T1000 (cell line): ENCODE measurements at places on chromosomes 7 and 10.

- DNase-seq, result no peak
These were observed 27.0 kb downstream of the CALML3 start for GRCh38 chr10:5551531-5552375.

DNA sequence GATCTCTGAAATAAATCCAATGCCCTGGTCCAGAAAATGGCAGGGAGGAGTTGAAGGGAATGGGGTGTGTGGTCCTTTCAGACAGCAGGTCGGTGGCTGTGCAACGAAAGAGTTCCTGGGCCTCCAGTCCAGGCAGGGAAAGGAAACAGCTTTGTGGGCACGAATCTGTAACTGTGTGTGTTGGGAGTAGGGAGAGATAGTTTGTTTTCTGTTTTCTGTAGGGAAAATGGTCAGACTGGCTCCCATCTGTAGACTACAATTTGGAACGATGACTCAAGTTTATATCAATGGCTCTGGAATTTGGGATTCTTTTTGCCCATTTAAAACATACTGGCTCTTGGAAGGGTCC, 2.6 kb upstream of the HOXA9 start:
- no peak for DNase-seq

- DNase-seq, result no peak
These were observed 33.1 kb upstream of the TBX20 start for GRCh38 chr7:35286986-35287385.

- DNase-seq, result no peak
These were observed 296.5 kb upstream of the STEAP1 start for GRCh38 chr7:89857767-89858166.

- no peak for DNase-seq
These were observed 2.9 kb downstream of the NPM3 start for GRCh38 chr10:101780187-101780817.

- no peak for DNase-seq
These were observed 12.1 kb upstream of the PPIA start for GRCh38 chr7:44784364-44784763.

DNA sequence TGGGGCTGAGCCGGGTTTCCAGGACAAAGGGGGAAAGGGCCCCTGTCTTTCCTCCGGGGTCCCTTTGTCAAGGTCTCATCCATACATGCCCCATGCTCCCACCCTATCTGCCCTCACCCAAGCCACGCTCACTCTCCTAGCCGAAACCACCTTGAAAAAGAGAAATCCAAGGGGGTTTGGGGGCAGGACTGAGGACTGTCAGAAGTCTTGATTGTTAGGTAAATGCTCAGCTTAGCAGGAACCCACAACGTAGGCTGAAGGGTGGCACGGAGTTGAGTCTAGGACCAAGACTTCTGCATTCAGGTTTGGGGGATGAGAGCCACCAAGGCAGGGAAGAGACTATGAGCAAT, 719 bp upstream of the PGAM2 start:
- DNase-seq, result no peak

DNA sequence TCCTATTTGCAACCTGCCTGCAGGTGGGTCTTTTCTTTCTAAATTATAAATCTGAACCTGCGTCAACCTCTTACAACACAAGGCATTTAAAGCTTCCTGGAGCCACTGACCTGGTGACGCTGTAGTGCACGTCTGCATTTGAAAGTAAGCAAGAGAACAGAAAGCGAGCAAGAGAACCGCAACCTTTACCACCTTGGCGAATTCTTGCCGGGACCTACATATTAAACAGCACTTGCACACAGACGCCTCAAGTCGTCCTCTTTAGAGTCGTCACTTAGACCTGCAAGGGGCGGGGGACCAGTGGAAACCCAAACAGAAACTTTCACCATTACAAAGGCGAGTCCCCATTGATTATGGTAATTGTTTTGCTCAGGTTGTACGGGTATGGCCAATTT, 9.5 kb downstream of the GLI3 start:
- DNase-seq, result no peak

DNA sequence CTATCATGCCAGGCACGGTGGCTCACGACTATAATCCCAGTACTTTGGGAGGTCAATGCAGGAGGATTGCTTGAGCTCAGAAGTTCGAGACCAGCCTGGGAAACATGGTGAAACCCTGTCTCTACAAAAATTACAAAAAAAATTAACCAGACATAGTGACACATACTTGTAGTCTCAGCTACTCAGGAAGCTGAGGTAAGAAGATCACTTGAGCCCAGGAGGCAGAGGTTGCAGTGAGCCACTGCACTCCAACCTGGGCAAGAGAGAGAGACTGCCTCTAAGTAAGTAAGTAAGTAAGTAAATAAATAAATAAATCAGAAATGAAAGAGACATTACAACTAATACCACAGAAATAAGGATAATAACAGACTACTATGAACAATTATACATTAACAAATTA, 36.2 kb downstream of the PDLIM1 start:
- DNase-seq, result no peak

DNA sequence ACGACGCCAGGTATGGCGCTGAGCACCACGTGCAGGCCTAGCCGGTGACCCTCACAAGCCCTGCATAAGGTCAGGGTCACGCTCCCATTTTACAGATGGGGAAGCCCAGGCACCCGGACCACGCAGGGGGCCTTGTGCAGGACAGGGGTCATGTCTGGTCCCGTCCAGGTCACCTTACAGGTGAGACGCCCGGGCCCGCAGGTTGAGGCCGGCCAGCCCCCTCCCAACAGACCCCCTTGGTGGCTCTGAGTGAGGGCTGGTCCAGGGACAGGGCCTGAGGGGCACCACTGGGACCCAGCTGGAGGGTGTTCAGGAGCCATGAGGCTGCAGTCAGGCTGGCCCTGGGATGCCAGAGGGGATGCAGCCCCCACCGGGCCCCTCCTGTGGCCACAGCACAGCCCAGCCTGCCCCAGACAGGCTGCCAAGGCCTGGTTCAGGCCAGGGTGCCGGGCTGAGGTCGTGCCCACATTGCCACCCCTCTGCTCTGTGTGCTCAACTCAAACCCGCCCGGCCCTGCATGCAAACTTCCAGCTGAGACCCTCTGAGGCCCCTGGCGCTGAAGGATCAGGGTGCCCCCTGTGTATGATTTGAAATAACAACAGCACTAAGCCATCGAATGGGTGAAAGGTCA, 69.0 kb downstream of the PWWP2B start:
- DNase-seq, result no peak

DNA sequence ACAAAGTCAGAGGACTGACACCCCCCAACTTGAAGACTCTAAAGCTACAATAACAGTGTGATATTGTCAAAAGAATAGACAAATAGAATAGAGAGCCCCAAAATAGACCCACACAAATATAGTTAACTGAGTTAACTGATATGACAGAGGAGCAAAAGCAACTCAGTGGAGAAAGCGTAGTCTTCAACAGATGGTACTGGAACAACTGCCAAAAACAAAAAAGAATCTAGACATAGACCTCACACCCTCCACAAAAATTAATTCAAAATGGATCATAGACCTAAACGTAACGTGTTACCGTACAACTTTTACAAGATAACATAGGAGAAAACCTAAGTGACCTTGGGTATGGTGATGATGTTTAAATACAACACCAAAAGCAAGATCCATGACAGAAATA, 28.6 kb upstream of the PWWP2B start:
- no peak for DNase-seq

DNA sequence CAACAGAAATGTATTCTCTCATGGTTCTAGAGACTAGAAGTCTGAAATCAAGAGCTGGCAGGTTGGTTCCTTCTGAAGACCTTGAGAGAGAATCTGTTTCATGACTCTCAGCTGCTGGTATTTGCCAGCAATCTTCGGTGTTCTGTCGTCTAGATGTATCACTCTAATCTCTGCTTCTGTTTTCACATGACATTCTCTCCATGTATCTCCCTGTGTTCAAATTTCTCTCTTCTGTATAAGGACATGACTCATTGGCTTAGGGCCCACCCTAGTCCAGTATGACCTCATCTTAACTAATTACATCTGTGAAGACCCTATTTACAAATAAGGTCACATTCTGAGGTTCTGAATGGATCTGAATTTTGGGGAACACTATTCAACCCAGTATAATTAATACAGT, 82.3 kb downstream of the ANKRD7 start:
- DNase-seq, result no peak

DNA sequence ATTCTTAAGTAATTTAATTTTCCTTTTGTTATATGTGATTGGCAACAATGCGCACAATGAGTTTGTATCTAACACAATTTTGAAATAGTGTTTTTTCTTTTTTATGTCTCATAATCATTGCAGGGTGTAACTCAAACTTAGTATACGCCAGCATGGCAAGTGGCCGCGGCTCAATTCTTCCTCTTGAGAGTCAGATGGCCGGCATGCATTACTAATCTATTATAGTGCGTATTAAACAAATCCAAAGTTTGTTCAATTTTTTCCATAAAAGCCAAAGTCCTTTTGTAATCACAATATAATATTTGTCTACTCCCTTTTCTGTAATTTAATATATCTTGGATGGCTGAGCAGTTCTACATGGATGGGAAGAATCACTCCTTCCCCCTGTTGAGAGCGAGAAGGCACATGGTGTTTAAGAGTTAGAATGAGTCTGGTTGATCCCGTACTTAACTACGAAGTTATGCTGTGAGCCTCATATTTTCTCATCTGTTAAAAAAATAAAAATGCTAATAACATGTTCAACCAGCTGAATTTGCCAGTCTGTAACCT, 12.7 kb downstream of the EPDR1 start:
- no peak for DNase-seq

DNA sequence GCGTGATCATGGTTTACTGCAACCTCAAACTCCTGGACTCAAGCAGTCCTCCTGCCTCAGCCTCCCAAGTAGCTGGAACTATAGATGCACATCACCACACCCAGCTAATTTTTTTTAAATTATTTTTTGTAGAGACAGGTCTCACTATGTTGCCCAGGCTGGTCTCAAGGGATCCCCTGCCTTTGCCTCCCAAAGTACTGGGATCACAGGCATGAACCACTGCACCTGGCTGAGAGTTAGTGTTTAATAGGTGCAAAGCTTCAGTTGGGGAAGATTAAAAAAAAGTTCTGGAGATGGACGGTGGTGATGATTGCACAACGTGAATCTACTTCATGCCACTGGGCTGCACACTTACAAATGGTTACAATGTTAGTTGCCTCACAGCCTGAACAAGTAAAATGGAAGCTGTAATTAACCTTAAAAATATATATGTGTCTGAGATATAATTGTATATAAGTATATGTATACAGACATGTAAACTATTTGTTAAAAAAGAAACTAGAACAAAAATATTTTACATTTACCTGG, 106.4 kb upstream of the ZNF438 start:
- DNase-seq, result no peak

DNA sequence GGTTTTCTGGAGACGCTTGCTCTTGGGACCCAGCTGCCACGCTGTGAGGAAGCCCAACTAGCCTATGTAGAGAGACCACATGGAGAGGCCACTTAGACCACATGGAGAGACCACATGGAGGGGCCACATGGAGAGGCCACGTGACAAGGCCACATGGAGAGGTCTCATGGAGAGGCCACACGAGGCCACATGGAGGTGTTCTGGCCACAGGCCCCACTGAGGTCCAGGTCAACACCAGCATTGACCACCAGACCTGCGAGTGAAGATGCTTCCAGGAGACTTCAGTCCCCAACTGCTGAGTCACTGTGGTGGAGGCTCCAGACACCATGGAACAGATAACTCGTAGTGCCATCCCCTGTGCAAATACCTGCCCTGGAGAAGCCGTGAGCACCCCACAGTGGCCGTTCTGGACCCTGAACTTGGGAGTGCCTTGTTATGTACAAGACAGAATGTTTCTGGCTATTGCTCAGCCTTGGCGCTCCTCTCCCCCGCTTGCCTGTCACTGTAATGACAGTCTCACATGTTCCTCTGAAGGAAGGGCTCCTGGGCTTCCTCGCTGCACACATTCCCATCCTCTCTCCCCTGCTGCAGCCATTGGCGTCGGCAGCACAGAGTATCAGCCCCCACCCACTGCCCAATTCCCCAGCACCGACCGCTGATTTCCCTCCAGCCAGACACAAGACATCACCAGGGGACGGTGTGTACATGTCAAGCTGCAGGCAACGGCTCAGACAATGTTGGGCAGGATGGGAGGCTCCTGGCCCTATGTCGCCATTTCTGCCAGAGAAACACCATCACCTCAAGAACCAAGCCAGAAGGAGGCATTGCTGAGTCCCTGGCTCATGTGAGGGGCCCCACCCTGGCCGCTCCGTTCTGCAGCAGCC, 49.0 kb upstream of the TNRC18 start:
- DNase-seq, result no peak

- DNase-seq, result peak; percentile 50
These were observed 27.1 kb downstream of the PRLHR start for GRCh38 chr10:118568327-118568848.

GRCh38 chr7:131011432-131011742, 277.4 kb upstream of the KLF14 start:
- DNase-seq, result no peak

DNA sequence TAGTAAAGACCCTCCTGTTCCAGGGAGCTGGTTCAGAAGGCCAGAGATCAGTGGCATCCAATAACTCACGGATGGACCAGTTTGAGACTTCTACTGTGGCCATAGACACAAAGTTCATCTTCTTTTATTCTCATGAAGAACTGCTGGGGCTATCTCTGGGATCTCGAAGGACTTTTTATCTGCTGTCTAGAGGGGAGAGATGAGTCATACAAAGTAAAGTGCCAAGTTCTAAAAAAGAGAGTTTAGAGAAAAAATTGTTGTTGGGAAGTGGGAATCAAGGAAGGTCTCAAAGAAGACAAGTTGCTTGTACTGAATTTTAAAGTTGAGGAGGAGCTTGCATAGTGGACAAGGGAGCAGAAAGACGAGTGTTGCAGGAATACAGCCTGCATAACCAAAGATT, 8.0 kb upstream of the FAM221A start:
- DNase-seq, result no peak

GRCh38 chr10:122417667-122418066, 36.8 kb upstream of the ARMS2 start:
- DNase-seq, result no peak

DNA sequence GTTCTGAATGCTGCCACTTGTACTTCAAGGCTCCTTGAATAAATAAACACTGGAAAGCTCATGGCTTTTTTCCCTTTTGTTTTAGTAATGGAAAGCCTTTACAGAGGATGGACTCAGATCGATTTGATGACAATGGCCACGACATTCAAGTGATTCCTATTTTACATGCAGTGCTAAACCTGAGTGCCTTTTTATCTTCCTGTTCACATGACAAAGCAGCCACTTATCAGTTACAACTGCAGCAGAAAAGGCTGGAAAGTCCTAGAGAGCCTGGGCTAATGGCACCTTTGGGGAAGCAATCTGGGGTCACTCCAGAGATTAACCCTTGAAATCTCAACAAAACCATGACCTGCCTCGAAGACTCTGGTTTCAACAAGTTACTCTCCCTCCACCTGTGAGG, 249.0 kb upstream of the AUTS2 start:
- DNase-seq, result no peak

DNA sequence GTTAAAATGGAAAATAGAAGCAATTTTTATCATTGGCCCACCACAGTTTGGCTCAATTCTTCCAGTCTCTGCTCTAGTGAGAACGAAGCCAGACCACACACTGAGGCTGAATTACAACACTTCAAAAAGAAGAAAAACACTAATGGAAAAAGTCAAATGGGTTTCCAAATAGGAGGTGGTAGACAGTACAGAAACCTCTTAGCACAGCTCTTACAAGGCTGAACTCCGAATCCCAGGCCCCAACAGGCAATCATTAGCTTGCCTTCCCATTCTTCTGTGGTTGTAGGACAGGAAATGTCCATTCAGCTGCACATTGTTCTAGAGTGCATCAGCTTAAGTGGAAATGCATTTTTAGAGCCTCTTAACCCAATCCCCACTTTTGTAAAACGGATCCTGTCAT, 115.1 kb upstream of the MEOX2 start:
- no peak for DNase-seq

GRCh38 chr10:131786756-131787605, 113.8 kb upstream of the PPP2R2D start:
- no peak for DNase-seq
